ENCODE measurements at places on chromosomes 5 and 9. TPM values are rescaled to one million over a fixed set of nuclear protein-coding genes. Genes with fewer than 3 reads are reported as not detected.

The CMYA5 gene
- total RNA-seq = 6.1 TPM

The SPAG8 gene
- total RNA-seq = 1.2 TPM

The RAPGEF1 gene
- 27.2 TPM for total RNA-seq

The PCDHGC5 gene
- total RNA-seq = 8.1 TPM

The NUTM2F gene
- not detected for total RNA-seq

The UBAC1 gene
- total RNA-seq = 25.0 TPM

The HTR1A gene
- total RNA-seq = not detected

The SLC36A3 gene
- total RNA-seq = not detected

The WHRN gene
- total RNA-seq = 4.2 TPM

The CARD9 gene
- total RNA-seq = 2.9 TPM

The LRRC26 gene
- not detected for total RNA-seq

The GABRA1 gene
- total RNA-seq = not detected

The REEP2 gene
- total RNA-seq = 8.2 TPM

The GARIN3 gene
- total RNA-seq = not detected

The SV2C gene
- not detected for total RNA-seq

The AQP3 gene
- 2.4 TPM for total RNA-seq

The FAM169A gene
- 0.76 TPM for total RNA-seq

The IL17B gene
- total RNA-seq = not detected

The TRAPPC13 gene
- 29.1 TPM for total RNA-seq

The SLC1A3 gene
- 0.26 TPM for total RNA-seq

The DMRT3 gene
- total RNA-seq = not detected

The CDHR2 gene
- total RNA-seq = not detected

The PLPP7 gene
- 9.6 TPM for total RNA-seq

The PCDHGA4 gene
- 6.7 TPM for total RNA-seq

The TOR1B gene
- 32.5 TPM for total RNA-seq
